ENCODE measurements at places on chromosomes 3 and 15.
A peak's percentile ranks its signal among the peaks of the same experiment; 100 is the strongest.

GRCh38 chr3:102135316-102135715 lies 286.0 kb downstream of the NFKBIZ start:
- DNase-seq = no peak

DNA sequence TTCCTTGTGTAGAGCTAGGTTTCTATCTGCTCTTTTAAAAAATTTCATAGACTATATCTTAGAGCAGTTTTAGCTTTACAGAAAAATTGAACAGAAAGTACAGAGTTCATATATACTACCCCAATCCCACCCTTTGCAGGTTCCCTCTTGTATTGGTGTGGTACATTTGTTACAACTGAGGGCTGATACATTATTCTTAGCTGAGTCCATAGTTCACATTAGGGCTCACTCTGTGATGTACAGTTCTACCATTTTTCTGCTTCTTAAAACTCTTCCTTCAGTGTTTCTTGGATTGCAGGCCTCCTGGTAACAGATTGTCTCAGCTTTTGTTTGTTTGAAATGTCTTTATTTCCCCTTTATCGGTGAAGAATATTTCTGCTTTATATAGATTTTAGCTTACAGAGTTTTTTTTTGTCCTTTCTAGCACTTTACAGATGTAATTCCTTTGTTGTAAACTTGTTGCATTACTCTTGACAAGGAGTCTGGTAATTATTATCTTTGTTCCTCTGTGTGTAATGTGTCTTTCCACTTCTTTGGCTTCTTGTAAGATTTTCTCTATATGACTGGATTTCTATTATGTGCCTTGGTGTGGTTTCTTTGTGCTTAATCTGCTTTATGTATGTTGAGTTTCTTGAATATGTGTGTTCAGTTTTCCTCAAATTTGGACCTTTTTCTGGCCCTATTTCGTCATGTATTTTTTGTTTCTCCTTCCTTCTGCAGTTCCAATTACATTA lies 25.3 kb downstream of the MEF2A start:
- no peak for DNase-seq

DNA sequence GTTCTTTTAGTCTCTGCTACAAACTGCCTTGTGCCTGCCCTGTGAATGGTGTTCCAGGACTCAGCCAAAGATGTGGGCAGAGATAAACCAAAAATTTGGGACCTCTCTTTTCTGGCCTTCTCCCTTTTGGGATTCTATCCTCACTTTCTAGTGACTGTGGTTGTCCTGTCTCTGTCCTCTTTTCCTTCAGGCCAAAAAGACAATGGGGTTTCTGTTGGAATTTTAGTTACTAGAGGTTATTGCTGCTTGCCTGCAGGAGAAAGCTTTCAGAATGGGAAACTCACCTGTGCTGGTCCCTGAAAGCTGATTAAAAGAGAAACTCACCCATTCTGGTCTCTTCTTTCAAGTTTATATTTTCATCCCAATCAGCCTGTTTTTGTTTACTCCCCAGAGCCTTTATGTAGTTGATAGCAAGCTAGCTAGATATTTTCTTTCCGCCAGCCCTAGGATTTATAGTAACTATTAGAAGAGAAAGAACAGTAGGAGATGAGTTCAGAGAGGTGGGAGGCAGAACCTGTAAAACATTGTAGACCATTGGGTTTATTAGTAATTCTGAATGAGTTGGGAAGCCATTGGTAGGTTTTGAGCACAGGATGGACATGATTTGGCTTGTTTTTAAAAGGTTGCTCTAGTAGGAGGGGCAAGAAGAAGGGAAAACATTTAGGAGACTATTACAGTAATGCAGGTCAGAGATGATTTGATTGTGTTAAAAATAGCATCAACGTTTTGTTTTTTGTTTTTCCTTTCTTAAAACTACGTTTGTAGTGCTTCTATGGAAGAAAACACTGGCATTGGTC lies 138.9 kb downstream of the TCF12 start:
- no peak for DNase-seq

GRCh38 chr15:100729461-100729860 lies 127.1 kb downstream of the ASB7 start:
- no peak for DNase-seq

- DNase-seq = no peak
Observed at GRCh38 chr3:65561617-65562016, 477.1 kb downstream of the MAGI1 start.

GRCh38 chr3:135966962-135967274 lies 1.4 kb downstream of the PPP2R3A start:
- no peak for DNase-seq

DNA sequence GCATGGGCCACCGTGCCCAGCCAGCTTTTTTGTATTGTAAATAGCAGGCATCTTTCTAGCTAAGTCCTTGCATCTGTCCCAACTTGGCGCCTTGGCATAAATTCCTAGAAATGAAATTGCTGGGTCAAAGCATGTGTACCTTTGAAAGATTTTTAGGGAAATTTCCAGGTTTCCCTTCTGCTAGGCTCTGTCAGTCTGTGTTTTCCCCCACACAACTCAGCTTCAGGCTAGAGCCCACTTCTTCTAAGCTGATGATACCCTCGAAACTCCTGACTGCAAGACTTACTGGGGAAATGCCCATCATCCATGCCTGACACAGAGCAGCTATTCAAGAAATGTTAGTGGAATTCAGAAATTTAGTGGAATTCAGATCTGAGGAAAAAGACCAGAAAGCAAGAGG lies 10.8 kb upstream of the RPL32 start:
- no peak for DNase-seq

DNA sequence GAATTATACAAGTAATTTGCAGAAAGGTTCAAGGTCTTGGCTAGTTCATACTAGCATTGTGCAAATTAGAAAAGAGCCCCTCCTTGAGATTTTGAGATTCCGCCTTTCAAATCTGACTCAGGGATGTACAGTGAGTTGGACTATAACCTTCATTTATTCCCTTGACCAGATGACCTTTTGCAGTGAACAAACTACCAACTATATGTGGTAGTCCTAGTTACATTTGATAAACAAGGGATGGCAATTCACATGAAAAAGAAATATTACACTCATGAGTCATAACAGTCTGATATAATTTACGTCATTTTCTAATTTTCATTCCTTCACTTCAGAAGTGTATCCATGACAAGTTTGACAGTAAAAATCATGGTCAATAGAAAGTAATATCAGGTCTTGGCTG lies 860.4 kb downstream of the ROBO1 start:
- DNase-seq = no peak

DNA sequence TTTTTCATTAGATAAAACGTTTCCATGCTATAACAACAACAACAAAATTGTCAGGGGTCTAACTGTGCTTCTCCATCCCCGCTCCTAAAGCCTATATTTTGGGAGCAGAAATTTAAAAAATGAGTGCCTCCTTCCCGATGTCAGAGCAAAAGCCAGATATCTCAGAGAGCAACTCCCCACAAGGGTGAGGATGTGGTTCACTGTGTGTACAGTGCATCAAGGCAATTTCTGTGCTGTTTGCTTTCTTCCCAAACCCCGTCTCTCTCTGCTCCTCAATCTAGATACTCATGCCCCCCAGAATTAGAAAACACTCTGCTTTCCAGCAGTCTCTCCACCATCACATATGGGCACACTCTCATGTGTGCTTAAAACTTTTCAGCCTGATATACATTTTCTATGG lies 76.7 kb upstream of the MBNL1 start:
- DNase-seq = no peak

GRCh38 chr3:61946570-61947324 lies 385.4 kb downstream of the PTPRG start:
- DNase-seq = no peak

GRCh38 chr3:186496635-186497034 lies 47.5 kb downstream of the CRYGS start:
- DNase-seq = no peak

DNA sequence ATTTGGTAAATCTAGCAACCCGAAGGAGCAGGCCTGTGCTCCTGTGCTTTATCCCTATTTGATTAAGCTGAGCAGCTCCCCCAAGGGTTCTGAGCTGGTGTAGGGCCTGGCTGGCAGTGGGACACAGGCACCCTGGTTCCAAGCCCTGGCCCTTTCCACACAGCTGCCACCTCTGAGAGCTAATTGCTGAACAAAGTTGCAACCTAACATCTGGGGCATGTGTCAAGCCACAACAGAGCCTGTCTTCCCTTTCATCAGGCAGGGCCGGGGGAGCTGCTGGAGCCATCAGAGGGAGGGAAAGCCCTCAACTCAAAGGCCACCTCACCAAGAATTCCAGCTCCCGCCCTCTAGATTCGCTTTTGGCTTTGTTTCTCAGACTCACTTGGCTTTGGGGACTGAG lies 17.1 kb upstream of the MRPS22 start:
- DNase-seq = no peak

DNA sequence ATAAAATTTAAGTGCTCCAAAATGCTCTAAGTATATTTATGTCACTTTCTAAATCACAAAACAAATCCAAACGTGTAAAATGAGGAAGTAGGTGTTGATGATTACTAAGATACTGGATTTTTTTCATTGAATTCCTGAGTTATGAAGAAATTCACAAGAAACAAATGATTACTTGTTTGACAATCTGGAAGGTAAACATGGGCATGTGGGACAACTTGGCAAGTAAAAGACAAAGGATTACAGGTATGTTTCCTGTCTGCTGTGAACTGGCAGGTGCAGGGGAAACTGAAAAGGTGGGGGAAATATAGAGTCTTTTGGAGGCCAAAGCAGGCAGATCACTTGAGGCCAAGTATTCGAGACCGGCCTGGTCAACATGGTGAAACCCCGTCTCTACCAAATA lies 252.7 kb upstream of the AZI2 start:
- no peak for DNase-seq

DNA sequence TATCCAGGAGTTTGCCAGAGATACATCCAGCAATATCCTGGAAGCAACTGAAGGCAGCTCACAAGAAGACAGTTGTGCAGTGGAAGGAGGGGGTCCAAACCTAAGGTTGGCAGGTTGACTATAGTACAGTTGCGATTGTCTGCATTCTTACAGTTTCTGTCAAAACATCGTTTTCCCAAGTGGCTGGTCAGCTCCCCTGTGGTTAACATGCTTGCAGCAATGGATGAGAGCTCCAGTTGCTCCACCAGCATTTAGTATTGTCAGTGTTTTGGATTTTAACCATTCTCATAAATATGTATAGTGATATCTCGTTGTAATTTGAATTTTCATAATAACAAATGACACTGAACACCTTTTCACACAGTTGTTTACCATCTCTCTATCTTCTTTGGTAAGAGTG lies 31.5 kb downstream of the KLF13 start:
- DNase-seq = no peak

- no peak for DNase-seq
Observed at GRCh38 chr3:177236704-177237103, 39.4 kb upstream of the TBL1XR1 start.

DNA sequence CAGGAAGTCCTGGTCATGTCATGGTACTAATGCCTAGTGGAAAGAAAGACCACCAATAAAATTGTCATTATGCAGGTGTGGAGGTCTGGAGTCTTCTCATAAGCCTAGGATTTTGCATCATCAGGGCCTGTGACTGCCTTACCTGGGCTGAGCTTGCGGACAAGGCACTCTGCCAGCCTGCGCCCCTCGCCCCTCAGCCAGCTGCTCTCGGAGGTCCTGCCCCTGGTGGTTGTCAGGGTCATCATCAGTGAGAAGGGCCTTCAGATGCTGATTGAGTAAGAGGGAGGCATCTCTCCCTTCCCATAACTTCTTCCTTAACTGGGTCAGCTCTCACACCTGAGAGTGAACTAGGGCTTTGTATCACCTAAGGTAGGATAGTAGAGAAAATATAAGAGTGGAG lies 132.8 kb downstream of the DCLK3 start:
- no peak for DNase-seq

DNA sequence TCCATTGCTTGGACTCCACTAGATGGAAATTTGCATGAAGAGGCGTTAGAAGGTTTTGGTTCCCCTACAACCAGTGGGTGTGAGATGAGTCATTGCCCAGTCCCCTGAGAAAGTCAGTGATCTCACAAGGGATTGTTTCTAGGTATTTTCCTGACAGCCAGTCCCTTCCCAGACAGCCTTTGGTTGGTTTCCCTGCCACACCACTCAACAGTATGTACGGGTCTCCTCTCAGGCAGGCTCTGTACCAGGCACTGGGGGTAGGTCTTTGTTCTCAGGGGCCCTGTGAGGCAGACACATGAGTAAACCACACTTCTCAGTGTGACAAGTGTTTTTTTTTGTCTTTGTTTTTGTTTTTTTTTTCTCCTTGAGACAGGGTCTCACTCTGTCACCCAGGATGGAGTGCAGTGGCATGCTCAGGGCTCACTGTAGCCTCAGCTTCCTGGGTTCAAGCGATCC lies 4.0 kb downstream of the LAMP3 start:
- DNase-seq = peak; percentile 57

DNA sequence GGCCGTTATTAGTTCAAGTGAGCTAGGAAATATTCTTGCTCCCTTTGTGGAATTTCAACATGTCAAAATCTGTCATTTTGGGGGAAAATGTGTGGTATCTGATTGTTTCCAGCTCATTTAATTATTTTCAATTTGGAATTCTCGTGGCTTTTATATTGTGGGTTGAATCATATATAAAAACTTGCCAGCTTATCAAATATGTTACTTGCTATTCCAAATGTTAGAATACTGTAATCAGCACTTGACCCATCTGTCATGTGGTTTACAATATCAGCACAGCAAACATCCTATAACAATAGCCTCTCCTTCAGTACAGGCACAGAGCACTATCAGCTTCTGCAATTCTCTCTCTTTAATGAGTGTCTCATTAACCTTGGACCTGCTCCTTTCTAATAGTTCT lies 130.2 kb upstream of the FEZF2 start:
- DNase-seq = no peak

- DNase-seq = no peak
Observed at GRCh38 chr3:149792452-149793270, at the start of gene ANKUB1. ANKUB1 (minus strand) TSS chr3:149792554; CDS start chr3:149792366, 188 bp downstream.

Data from stimulated activated naive CD8-positive, alpha-beta T cell treated with anti-CD3 and anti-CD28 coated beads, Interleukin-15, Interleukin-2, amounts not matched to agents 100 U/mL and 50 U/mL, for 24 hours (primary cell).